T-helper 1 cell (primary cell): ENCODE measurements at places on chromosomes 16 and 17.

- DNase-seq, result no peak
Observed at GRCh38 chr16:67443265-67443664, 12.3 kb downstream of the HSD11B2 start.

DNA sequence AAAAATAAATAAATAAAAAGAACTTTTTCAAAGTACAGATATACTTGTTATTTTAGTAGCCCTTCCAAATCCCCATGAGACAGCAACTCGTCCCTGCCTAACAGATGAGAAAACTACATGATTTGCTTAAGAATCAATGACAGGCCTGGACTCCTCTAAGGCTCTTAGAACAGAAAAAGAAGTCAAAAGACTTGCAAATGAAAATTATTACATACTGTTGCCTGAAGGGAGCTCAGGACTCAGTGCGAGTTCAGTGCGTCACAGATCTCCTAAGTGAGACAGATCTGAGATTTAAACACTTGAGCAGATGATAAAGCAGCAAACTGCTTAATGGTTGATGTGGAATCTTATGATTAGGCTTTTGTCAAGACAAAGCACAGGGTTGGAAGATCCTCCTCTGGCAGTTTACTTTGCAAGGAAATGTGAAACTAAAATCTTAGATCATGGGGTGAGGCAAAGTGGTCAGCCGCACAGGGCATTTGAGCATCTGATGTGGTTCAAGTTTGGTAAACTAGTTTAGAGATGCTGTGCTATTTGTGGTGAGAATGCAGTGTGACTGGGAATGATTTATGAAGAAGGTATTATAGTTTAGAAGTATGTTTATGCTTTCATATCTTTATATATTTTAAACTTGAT lies 138.1 kb downstream of the TRIM37 start:
- no peak for DNase-seq

DNA sequence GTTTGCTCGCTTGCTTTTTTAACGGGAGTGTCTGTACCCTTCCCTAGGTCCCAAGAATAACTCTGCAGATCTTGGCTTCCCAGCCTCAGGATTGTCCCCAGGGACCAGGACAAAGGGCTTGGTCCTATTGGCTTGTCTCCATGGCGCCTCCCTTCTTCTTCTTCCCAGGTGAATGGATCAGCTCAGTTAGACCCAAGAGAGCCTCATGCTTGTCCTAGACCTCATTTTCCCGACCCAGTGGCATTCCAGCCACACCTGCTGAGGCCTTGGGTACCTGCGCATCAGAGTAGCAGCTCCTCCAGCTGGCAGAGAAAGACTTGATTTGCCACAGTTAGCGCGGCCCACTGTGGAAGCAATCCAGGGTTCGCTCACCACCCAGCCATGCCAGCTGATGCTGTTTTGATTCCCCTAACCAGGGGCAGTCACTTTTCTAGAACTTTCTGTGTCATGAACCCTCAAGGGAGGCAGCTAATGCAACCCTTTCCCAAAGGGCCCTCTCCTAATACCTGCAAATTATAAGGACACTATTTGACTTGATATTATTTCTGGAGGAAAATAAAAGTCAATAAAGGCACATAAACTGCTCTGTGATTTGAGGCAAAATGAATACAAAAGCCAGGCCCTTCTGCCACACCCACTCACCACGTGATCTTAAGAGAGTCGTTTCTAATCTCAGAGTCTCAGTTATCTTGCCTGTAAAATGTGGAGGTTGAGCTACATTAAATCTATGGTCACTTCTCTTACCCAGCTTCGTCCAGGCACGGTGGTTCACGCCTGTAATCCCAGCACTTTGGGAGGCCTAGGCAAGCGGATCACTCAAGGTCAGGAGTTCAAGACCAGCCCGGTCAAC lies 13.9 kb downstream of the GPR142 start:
- DNase-seq, result no peak

DNA sequence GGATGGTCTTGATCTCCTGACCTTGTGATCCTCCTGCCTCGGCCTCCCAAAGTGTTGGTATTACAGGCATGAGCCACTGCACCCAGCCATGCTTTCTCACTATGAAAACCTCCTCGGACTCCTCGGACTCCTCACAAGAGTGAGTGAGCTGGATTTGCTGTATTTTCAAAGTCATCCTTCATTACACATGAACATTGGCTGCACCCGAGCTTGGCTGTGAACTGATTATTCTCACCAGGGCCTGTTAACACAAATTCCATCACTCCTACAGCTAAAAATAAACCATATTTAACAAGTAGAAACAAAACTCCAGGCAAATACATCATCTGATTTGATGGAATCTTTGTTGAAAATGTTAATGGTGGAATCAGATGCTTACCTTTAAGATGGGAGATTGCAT lies 50.3 kb downstream of the PITPNC1 start:
- no peak for DNase-seq

DNA sequence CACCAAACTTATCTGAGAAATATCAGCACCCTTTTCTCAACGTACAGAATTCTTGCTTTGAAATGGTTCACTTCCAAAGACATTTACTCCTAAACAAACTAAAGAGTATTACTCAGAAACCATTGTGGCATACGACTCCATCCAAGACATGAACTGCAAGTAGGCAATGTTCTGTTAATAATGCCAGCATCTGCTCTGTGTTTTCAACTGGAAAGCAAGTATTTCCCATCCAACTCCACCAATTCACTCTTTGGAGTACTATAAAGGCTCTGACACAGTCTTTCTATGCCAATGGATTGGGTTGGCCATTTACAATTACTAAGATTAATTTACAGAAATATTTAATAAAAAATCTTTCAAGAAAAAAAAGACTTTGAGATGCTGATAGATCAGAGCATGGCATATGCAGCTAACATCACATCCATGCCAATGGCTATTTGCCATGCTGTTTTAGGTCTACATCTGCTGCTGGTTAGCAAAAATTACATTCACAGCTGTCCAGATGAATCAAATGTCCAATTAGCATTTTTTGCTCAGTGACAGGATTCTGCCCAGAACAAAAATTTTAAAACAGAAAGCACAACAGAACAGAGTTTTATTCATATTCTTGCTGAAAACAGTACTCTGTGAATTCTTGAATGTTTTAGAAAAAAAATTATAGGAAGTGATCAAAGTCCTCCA lies 65.9 kb upstream of the HLF start:
- no peak for DNase-seq

DNA sequence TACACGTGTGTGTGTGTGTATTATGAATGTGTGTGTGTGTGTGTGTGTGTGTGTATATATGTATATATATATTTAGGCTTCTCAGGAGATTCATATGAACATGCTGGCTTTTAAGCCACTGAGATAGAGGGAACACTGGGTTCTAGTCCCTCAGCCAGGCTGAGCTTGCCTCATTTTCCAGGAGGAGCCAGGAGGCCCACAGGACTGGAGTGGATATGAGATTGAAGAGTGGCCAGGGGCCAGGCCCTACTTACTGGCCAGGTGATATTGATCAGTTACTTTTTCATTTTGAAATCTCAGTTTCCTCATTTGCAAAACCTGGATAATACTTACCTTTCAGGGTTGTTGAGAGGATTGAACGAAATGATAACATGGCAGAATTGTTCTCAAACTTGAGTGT lies 5.8 kb downstream of the PCTP start:
- DNase-seq, result no peak

DNA sequence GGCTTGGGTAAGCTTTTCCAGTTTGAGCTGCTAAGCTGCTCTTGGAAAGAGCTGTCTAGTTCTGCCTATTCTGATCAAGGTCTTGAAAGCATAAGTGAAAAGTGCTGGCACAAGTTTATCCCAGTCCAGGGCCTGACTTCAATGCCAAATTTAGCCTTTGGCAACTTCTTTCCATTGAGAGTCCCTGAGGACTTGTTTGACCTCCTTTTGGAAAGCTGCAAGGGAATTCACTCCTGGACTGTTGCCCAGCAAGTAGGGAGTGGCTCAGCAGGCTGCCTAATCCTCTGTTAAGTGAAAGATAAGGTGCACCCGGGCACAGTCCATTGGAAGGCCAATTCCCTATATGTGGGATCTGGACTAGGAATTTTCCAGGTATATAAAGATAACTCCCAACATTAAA lies 16.0 kb upstream of the TANC2 start:
- DNase-seq, result no peak

- DNase-seq, result no peak
Observed at GRCh38 chr17:41118721-41119120, 548 bp upstream of the KRTAP4-11 start.

DNA sequence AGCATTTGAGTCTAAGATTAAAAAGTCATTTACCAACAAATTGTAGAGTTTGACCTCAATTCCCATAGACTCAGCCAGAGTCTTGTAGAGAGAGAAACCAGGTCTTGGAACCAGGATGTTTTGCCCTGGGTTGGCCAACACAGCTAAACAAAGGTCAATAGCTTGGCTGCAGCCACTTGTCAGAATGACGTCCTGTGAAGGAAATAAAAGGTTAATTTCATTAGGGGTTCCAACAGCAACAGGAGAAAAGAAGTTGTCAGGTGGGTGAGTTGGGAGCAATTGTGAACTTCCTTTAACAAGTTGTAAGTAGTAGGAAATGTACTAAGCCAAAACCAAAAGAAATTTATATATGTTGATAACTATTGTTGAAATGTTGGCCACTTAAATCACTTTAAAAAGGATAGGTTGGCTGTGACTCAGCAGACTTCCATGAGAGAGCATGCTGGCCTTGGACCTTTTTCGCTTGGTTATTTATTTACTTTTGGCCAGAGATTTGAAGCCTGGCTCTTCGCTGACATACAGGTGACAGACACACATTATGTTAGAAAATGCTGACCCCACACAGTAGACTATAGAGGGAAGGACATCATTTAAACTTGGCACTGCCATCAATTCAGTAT lies 4.3 kb downstream of the TAT start:
- DNase-seq, result no peak

GRCh38 chr16:81551151-81551808 lies 106.7 kb downstream of the CMIP start:
- DNase-seq, result no peak

DNA sequence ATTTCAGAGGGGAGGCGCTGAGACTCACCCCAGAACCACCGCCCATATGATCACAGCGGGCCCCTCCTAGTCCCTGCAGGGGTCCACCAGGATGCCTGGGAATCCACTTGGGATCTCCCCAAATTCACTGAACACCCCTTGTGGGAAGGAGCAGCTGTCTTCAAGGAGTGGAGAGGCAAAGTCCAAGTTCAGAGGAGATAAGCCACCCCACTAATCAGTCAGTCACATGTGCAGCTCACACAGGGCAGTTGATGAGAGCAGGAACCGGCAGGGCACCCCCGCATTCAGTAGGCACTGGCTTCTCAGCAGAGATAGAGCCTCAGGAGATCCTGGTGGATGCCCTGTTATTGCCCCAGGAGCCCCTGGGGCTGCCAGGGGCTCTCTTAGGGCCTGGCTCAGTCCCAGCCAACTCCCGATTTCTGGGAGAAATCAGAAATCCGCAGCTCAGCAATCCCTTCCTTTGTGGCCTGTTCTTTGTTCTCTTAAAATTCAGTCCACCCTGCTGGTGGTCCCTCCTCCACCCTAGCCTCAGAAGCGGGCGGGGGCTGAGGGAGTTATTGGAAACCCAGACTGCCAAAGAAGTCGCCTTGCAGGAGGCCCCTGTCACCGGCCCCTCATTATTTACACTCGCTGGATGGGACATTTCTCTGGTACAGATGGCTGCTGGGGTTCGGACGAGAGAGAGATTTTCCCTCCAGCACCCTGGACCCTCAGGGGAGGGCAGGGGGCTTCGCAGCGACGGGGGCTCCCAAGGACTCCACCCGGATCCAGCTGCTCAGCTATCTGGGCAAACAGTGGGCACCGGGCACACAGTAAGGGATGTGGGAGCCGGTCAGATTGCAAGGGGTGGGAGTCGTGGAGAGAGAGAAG lies 1.8 kb downstream of the CDC42EP4 start:
- no peak for DNase-seq

DNA sequence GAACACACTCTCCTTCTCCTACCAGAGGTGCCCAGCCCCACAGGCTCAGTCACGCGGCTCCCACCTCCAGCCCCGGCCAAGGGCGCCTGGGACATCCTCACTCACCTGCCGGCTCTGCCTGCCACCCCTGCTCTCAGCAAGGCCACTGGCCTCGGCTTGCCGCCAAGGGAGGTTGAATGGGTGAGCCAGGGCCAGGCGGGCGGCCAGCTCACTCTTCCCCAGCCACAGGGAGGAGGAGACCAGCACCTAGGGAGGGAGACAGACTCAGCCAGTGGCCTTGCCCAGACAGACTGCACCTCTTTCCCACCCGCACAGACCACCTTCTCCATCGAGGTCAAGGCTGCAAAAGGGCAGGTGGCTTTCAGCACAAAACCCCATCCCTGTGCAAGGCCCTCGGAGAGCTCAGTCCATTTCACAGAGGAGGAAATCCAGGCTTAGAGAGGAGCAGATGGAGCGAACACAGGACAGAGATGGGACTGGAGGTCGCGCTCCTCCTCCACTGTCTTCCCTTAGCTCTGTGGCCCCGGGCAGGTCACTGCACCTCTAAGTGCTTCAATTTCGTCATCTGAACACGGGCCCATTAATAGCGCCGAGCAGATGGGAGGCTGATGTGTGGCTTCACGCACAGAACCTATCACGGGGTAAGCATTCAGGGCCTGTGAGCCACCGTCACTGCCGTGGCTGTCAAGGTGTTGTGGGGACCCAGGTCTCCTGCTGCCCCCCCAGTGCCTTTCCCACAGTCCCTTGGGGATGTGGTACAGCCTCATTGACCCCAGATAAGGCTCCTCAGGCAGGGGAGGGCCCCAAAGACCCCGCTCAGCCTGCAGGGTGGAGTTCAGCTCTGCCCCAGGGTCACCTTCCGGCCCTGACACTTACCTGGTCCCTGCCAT lies 56.1 kb downstream of the RMI2 start:
- no peak for DNase-seq

DNA sequence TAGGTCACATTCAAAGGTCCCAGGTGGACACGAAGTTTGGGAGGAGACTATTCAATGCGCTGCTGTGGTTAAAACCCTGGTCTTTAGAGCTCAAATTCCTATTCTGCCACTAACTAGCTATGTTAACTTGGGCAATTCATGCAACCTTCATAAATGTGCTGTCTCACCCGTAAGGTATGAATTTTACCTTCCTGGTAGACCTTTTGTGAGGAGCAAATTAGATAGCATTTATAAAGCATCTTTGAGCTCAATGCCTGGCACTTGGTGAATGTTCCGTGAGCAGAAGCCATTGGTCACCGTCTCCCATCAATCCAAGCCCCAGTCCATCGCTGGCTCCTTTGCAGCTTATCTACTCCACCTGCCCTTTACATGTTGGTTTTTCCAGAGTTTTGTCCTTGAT lies 16.6 kb downstream of the CHD9NB start:
- DNase-seq, result no peak

GRCh38 chr16:57634171-57634570 lies 5.7 kb downstream of the ADGRG1 start:
- no peak for DNase-seq

- no peak for DNase-seq
Observed at GRCh38 chr17:79332011-79332554, 257.5 kb downstream of the ENGASE start.

GRCh38 chr17:55254375-55254774 lies 10.4 kb upstream of the HLF start:
- no peak for DNase-seq

- peak; percentile 49 for DNase-seq
Observed at GRCh38 chr16:89556750-89557689, 3.5 kb upstream of the RPL13 start.
